ENCODE measurements at places on chromosomes 4 and X.

DNA sequence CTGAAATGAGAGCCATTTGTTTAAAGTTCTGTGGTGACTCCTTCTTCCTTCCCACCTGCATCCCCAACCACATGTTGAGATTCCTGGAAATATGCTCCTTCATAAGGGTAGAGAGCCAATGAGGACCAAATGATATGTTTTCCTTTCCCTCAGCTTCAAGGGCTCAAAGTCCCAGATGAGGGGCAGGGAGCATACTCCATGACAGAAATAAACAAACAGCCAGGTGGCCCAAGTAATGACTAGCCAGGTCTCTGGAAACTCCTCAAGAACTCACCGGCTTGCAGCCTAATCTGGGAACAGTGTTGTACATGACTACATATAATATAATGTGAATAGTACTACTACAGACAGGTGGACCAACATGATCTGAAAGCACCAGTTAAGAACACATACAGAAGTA lies 392.3 kb downstream of the PACRGL start:
- DNase-seq: no peak

GRCh38 chr4:153789741-153790499 lies 1.0 kb upstream of the SFRP2 start:
- no peak for DNase-seq

DNA sequence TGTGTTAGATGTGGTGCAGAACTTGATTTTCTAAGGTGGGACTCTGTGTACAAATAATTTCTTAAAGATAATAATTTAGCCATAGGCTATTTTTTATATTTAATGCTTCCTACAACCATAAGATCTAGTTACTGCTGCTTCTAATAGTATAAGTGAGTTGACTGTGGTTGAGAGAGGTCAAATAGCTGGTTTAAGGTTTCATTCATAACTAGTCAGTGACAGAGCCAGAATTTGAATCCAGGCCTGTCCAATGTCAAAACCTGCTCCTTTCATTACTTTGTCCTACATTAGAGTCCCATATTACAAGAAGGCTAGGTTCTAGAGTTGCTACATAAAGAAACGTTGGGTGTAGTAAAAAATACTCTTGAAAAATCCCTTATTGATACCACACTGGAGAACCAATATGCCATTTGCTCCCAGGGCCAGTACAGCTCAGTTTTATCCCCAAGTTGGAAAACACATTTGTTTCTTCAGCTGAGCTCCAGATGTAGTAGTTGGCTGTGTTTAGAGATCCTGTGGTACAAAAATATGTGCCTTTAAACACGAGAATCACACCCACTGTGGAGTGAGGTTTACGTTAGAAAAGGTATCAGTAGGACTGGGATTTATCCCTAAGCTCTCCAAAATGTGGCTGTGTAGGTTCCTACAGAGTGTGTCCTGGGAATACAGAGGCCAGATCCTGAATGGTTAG lies 84.3 kb downstream of the REPS2 start:
- DNase-seq: no peak

- DNase-seq: no peak
Measured at GRCh38 chr4:78510681-78511080, 40.9 kb upstream of the ANXA3 start.

GRCh38 chr4:141757287-141757686 lies 120.9 kb downstream of the IL15 start:
- DNase-seq: no peak

DNA sequence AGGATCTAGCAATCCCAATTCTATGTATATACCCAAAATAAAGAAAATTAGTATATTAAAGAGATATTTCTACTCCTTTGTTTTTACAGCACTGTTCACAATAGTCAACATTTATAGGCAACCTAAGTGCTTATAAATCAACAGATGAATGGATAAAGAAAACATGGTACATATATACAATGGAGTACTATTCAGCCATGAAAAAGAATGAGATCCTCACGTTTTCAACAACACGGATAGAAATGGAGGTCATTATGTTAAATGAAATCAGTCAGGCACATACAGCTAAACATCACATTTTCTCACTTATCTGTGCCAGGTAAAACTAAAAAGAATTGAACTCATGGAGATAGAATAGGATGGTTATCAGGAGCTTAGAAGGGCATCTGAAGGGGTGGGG lies 45.6 kb upstream of the PABPC5 start:
- no peak for DNase-seq

DNA sequence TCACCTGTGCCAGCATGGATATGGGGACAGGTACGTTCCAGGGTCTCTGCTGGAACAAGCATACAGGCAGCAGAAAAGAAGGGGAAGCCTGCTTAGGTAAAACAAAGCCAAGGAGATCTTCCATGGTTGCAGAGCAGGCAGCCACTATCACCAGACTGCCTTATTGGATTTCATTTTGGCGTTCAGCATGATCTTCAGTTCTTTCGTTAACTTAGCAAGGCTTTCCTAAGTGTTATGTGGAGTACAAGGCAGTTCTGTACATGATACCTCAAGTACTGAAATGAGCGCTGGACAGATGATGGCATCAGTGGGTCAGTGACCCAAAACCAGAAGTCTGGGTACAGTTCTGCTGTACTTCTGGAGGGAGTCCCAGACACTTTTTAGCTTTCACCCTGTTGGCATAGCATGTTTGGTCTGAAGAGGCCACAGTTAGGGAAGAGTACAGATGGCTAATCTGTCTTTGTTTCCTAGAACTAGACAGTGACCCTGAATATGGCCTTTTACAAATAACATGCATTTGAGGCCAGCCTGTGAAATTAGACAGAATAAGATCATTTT lies 8.9 kb downstream of the SMIM20 start:
- no peak for DNase-seq

- DNase-seq: no peak
Measured at GRCh38 chrX:111652719-111653118, 28.3 kb upstream of the ALG13 start.

- no peak for DNase-seq
Measured at GRCh38 chr4:105709081-105709450, 482 bp downstream of the GSTCD start.

DNA sequence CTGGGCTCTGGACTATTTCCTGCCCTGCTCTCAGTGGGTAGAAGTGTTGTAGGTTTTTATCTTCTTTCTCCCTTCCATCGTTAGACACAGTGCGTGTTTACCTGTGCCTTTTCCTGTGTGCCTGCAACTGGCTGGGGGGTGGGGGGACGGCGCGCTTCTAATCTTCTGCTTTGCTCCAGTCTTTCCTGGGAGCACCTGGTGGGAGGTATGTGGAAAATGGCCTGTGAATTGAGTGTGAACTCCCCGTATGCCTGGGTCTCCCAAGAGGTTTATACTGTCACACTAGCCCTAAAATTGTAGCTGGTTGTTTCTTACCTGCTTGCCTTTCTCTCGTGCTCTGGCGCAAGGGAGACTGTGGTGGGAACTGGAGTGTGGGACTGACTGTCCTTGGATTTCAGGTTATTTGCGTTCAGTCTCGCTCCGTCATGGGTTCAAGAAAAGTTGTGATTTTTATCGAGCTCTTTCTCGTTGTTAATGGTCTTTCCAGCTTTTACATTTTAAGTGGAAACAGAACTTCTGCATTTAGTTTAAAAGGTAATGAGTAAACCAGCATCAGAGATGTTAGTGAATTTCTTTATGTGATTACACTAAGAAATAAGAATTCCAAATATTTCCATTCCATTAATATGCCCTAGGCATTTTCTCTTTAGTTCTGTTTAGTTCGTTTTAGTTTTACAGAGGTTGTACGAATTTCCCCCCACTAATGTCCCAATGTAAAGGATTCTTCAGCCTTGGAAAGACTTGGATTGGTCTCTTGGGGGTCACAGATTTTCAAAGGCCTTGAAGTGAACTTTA lies 15.3 kb downstream of the MRPL1 start:
- no peak for DNase-seq

- no peak for DNase-seq
Measured at GRCh38 chr4:76867880-76868655, 29.9 kb downstream of the SOWAHB start.

- DNase-seq: no peak
Measured at GRCh38 chr4:188198982-188199792, 59.9 kb downstream of the TRIML1 start.

DNA sequence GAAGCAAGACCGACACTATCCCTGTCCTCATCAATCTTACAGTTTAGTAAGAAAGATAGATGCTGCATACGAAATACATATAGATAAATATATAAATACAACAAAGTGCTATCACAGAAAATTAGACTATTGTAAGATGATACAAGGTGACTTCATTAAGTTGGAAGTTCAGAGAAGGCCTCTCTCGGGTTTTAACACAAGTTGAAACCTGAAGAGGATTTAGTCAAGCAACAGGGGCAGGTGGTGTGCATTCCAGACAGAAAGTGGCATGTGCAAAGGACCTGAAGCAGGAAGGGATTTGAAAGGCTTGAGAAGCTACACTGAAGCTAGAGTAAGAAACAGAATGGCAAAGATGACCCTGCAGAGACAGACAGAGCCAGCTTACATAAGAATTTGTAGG lies 36.5 kb downstream of the USP46 start:
- DNase-seq: no peak

GRCh38 chrX:703466-703865 lies 72.9 kb downstream of the SHOX start:
- DNase-seq: no peak

GRCh38 chrX:134803060-134803459 lies 144.8 kb upstream of the PLAC1 start:
- DNase-seq: no peak

DNA sequence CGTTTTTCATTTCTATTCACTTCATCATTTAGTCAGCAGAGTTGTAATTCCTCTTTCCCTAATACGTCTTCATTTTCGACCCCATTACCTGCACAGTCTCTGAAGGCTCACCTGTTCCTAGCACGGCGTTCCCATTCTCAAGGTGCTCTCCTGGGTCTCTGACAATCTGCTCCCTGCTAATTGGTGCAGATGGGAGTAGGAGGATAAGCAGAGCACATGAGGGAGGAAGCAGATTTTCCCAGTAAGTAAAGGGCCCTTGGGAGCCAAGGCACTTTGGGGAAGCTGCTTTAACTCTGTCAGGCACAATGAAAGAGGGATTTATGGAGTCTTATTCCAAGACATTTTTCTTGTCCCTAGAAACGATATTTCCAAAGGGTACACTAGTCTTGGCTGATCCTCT lies 466.4 kb downstream of the STIM2 start:
- DNase-seq: no peak

DNA sequence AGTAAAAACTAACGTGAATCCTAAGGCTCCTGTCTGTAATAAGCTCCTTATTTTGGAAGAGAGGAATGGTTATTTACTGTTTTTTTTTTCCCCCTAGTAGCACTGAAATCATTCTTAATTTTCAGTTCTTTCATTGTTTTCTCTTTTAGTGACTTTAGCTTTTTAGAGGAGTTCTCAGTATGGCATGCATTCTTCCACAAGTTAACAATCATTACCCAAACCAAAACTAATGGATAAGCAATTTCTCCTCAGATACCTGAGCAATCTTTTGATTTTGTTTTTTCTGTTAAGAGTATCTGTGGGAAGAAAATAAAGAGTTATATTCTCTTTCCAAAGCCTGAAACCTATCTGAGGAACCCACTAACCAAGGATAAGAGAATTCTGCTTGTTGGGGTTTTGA lies 16.7 kb upstream of the PPA2 start:
- no peak for DNase-seq

GRCh38 chr4:13299343-13299742 lies 184.8 kb downstream of the RAB28 start:
- DNase-seq: no peak

- peak; percentile 73 for DNase-seq
Measured at GRCh38 chr4:121462660-121463261, 81.9 kb upstream of the QRFPR start.

- no peak for DNase-seq
Measured at GRCh38 chr4:78332976-78333375, 218.6 kb upstream of the ANXA3 start.

DNA sequence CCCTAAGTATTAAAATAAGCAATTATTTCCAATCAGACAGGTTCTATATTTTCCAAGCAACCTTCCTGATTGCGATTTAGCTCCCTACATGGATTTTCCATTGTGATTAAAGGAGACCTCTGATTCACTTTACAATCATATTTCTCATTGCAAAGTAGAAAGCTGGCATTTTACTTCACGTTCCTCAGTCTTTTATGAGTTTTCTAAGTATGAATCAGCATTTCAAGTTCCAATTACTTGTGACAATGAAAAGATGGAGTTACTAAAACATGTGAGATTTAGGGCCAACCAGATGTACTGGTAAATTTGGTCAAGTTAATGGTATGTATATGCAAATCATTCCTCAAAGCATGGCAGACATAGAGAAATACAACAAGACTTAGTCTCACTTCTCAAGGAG lies 206.2 kb downstream of the KCNIP4 start:
- DNase-seq: no peak

DNA sequence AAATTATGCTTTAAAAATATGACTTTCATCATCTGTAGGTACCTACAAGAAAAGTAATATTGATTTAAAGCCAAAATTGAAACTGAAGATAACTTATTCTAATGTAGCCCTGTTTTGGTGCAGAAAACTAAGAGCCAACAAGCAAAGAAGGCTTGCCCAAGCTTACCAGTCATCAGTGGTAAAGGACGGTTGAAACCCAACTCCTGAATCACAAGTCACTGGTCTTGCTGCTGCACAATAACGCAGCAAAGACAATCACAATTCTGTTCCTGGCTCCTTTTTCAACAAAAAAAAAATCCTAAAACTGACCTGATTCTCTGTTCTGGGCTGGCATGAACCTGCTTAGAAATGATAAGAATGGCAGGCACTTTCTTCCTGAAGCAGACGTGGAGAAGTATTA lies 34.5 kb downstream of the WDFY3 start:
- DNase-seq: no peak

DNA sequence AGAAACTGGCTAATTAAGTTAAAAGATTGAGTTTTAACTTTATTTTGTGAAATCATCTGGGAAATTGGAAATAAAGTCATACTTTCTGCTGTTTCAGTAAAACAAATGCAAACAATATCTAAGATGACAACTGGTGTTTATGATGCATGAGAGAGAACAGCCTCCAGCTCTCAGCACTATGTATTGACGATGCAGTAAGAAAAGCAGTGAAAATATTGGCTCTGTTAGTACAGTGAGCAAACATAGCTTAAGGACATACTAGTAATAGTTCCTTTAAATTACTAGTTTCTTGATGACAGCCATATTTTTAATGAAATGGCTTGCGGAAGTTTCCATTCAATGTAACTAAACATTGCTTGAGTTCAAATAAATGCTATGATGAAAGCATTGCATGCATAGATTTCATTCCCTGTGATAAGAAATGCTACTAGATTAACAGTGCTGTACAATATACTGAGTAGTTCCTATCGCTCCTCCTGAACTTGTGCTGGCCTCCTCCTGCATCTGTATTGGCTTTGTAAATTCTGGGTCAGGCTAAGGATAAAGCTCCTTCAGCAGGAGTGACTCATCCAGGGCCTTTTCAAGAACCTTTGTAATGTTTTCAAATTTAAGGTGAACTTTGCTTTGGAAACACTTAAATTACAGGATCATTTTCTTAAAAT lies 11.6 kb downstream of the ARHGAP24 start:
- DNase-seq: no peak

Measured in amniotic stem cell (primary cell).